ENCODE measurements at places on chromosomes 2 and 18.
A peak's percentile ranks its signal among the peaks of the same experiment; 100 is the strongest.

DNA sequence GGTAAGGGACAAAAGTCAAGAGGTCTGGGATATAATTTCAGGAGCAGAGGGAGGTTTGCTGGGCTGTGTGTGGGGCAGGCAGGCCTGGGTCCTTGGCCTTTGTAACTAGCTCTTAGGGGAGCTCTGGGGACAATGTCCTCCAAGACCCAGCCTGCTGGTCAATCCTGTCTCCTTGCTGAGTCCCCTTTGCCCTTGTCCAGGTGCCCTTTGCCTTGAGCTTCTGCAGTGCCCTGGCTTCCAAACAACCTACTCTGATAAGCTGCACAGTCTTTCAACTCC, 30.0 kb upstream of the REEP1 start:
- no peak for DNase-seq

DNA sequence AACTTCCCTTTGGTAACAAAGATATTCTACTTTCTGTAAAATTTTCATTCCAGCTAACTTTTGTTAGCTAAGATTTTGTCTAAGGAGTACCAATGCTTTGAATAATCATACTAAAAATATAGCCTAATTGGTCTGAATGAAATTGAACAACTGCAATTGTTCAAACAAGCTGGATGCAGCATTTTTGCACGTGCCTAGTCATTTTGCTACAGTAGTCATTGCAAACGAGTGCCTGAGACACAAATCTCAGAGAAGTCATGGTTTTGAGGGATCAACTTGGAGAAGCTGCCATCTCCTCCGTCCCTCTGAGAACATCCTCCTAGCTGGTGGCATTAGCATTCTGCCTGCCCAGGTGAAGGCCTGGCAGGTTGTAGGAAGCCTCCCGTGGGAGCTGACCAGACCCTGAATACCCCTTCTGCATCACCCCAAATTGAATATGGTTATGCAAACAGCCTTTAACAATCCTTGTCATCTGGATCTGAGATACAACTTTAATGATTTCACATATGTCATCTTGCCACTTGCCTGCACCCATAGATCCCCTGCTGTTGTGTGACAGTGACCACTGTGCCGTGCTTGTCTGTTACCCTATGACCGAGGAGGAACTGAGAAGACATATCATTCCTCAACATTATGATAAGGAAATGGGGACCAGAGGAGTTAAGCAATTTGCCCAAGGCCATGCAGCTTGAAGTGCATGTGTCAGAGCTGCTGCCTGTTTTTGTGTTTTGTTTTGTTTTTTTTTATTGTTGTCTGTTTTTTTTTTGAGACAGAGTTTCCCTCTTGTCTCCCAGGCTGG, 29.1 kb upstream of the MGAT4A start:
- no peak for DNase-seq

GRCh38 chr2:219171231-219171651, 1.4 kb upstream of the SLC23A3 start:
- no peak for DNase-seq

- DNase-seq = no peak
Observed at GRCh38 chr2:17863539-17863938, 14.9 kb upstream of the KCNS3 start.

DNA sequence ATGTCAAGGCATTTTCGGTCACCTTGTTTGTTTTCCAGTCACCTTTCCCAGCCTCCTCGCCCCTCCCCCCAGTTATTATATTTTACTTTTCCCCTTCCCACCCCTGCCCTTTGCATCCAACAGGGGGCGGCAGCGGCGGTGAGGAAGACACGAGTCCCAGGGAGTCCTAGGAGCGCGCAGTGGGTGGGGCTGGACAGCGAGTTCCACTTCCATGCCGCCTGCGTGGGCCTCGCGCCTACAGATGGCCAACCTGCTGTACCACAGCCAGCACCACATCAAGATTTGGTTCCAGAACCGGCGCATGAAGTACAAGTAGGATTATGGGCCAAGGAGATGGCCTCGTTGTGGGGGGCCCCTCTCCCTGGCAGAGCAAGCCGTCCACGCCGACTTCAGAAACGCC, 37.2 kb upstream of the EVA1A start:
- no peak for DNase-seq

DNA sequence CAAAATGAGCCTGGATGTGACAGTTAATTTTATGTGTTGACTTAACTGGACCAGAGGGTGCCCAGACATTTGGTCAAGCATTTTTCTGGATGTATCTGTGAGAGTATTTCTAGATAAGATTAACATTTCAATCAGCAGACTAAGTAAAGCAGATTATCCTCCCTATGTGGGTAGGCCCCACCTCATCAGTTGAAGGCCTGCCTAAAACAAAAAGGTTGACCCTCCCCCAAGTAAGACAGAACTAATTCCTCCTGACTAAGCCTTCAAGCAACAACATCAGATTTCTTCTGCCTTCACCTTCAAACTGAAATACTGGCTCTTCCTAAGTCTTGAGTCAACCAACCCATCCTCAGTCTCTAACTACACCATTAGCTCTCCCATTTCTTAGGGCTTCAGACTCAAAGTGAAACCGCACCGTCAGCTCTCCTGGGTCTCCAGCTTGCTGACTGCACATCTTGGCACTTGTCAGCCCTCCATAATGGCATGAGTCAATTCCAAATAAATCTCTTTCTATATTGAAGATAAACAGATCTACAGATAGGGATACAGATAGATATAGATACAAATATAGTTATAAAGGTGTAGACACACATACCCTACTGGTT, 47.9 kb downstream of the MEMO1 start:
- DNase-seq = peak; percentile 57

DNA sequence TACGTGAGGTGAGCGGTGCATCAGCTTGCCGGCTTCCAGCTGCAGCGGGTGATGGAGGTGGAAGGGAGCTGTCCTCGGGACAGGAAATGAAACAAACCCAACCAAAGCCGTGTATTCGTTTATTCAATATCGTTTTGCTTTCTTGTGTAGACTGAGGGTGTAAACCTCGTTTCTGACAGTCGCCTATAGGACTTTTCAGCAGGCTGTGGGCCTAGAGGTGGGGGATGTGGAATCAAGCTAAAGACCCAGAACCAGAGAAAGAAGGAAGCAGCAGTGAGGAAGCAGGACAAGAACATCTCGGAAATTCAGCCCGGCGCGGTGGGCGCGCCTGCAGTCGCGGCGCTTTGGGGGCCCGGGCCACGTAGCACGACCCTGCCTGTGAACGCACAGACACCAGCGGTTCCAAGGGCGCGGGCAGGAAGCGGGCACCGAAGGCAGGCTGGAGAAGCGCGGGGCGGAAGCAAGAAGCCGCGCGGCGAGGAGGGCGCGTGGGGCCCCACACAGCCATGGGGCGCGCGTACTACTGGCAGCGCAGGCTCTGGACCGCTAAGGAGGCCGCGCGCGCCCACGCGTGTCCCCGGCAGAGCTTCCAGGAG, 755 bp upstream of the ATP9B start:
- no peak for DNase-seq

DNA sequence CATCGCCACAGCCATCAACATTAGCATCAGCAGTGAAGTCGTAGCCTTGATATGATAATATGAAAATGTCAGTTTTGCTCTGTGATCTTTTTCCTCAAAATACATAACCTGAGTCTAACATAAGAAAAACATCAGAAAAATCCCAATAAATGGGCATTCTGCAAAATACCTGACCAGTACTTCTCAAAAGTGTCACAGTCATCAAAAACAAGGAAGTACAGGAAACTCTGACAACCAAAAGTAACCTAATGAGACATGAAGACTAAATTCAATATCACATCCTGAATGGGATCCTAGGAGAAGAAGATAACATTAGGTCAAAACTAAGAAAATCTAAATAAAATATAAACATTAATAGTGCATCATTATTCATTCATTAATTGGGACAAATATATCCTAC, 1731.0 kb downstream of the SUCLG1 start:
- no peak for DNase-seq

GRCh38 chr2:160062292-160063005, at the start of gene PLA2R1:
TSS of gene PLA2R1 (minus strand) at chr2:160062615. CDS start at chr2:160062403, 212 bp downstream.
- no peak for DNase-seq

DNA sequence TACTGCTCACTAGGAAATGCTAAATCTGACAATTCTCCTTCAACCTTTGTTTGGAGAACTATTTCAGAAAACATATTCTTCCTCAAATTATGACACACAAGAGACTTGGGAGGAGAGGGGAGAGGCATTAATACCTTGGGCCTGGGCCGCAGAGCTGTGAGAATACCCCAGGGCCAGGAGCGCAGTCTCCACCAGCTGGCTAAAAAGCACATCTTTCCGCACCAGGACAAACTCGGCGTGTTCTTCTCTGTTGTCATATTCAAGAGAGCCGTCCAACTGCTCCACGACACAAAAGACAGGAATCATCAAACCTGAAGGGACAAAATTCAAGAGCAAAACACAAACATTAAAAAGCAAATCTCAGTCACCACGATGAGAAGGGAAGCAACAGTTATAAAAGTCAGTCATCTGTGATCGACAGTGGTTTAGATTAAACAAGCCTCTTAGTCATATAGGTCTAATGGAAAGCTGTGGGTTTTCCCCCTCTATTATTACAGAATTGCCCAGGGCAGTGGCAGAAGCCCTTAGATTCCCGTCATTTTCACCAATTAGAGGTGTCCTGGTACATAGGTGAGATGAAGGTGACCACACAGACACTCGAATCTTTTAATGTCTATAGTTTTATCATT, 24.4 kb downstream of the SATB2 start:
- DNase-seq = no peak

DNA sequence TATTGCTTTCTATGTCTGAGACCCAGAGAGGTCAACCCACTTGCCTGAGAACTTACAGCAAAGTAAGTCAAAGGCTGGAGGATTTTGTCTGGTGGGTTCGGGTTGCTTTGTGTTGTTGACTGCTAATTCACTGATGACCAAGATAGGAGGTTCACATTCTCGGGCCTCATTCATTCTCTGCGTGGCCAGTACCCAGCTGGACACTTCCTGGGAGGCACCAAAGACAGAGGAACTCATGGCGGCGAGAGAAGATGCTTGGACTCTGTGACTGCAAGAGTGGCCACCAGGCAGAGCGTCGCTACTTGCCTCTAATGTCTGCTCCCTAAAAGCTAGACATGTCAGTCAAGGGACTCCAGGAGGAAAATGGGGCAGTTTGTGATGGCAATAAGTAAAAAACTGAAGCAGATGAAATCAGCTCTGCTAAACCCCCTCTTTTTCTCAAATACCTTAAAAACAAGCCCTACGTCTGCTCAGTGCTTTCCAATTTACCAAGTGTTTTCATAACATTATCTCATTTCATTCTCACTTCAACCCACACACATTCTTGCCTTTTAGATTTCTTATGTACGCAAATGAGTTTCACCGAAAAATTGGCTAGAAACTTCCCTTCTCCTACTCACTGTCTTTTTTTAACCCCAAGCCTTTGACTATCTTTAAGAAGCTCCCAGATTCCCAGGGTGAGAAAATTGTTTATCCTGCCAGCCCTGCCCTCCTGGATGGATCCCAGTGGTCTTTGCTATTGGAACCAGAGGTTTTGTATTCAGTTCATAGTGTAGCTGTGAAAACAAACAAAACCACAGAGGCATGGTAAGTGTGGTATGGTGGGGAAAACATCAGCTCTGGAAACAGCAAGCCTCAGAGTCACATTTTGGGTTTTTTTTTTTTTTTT, 4.9 kb upstream of the LBH start:
- peak; percentile 78 for DNase-seq

DNA sequence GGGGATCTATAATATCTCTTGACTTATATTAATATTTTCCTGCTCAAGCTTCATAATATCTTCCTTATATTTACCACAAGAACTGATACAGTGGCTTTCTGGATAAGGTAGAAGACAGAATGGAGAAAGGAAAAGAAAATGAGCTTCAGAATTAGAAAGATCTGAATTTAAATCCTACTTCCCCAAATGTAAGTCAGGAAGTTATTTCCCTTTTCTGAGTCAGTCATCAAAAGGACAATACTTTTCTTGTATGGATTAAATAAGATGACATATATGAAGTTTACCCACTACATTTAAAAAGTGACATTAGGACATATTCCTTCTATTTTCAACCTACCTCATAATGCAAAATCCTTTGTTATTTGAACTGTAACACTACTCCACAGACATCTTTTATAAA, 19.0 kb downstream of the KRCC1 start:
- no peak for DNase-seq

GRCh38 chr2:110679337-110679707, 1.5 kb upstream of the BUB1 start:
- no peak for DNase-seq

- no peak for DNase-seq
Observed at GRCh38 chr18:28041366-28041765, 135.6 kb downstream of the CDH2 start.

DNA sequence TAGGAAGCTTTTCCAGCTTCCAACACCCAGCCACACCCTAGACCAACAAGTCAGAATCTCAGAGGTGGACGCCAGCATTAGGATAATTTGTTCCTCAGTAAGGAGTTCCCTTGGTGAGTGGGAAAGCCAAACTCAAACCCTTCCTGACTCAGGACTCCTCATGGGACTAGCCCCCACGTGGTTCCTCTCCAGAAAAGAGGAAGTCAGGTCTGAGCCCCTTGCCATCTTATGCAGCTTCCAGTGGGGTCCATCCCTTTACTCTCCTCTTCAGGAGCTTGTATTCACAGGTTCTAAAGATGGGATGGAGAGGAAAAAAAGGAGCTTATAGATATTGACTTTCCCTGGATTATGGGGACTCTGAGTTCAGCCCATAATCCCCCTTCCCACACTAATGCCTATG, 14.8 kb upstream of the NOTO start:
- no peak for DNase-seq

DNA sequence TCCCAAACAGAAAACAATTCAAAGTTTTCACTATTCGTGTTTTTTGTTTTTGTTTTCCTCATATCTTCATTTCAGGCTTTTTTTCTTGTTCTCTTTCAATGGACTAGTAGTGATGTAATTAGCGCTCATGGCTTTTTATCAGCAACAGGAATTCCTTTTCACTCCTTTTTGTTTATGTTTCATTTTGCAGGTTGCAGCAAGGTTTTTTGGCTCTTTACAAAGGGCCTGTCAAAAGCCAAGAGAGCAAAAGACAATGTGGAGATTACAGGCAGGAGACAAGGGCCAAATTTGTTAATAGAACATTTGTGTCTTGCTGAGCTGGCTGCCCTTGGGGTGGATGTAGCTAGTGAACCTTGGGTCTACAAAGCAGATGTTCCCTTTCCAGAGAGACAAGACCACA, 467.4 kb upstream of the CDH20 start:
- DNase-seq = no peak

DNA sequence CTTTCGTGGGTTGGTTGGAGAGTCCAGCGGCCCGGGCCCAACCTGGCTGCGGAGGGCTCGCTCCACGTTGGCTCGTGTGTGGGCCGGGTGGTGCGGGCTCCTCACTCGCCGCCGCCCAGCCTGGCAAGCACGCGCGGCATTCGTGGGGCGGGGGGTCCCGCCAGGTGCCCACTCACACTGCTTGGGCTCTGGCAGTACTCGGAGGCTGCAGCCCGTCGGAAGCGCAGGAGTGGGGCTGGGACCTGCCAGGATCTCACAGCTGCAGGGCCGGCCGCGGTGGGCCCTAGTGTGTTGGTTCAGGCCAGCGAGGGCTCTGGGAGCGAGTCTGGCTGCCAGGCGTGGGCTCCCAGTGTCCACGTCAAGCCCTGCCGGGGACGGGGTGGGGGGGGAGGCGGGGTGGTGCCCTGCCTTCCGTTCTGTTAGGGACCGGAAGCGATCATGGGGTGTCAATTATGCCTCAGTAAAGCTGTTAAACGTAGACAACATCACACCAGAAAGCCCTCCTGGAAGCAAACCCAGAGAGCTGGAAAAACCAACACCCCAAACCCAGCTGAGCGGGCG, 1.0 kb upstream of the HS6ST1 start:
- no peak for DNase-seq
